ENCODE measurements at places on chromosomes 2 and 18.

DNA sequence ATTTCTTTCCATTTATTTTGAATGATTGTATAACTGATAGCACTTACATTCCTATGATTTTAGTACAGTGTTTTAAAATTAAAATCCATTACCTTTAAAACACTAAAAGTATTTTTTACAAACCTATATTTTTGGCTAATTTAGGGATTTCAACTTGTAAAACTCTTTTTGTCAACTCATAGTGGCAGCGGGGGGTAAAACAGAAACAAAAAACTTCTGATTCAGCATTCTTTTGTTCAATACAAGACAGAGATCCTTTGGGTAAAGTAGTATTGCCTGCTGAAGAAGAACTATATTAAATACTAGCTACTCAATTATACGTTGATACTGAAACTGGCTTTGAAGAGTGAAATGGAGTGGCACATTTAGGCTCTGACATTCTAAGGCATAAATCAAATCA lies 437.4 kb upstream of the CDH19 start:
- no peak for DNase-seq

DNA sequence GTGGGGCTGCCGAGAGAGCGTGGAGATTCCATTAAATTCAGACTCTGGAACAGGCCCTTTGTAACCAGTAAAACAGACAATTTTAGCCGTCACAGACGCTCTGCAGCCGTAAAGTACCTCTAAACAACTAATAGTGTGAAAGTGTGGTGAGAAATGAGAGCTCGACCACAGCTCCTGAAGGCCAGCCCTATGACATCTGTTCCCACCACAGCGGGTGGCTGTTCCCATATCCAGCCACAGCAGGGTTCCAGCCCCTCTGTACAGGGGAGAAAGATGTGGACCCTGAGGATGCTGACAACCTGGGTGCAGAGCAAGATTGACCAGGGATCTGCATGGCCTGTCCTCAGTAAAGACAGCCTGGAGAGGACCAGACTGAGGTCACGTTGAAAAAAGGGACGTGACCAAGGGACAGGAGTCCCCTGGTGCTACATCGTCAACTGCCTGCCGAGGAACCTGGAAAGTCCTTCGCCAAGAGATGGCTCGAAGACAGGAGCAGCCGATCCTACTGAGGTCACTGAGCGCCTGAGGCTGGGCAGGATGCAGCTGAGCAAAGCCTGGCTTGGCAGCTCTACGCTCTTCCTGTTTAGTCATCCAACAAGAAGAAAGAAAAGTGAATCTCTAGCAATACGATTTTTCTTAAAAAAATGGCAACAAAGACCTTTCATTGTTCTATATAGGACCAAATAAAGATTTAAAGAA lies 831.7 kb downstream of the RNF144A start:
- DNase-seq = no peak

DNA sequence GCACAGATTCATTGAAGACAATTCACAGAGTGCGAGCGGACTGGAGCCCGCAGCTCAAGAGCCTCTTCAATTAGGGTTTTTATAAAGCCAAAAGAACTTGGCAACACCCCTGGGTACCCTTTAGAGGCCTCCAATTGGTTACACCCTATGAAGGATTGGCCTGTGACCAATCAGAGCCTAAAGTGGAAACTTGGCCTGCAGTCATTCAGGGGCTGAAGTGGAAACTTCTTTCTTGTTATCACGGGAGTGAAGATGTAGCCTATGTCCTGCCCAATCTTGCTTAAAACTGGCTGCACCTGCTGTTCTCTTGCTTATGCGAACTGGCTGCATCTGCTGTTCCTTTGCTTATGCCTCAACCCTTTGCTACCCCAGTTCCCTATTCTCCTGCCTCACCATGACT lies 1.8 kb upstream of the HJURP start:
- DNase-seq = no peak

- no peak for DNase-seq
Observed at GRCh38 chr2:63056107-63057050, 5.7 kb downstream of the OTX1 start.

- no peak for DNase-seq
Observed at GRCh38 chr18:55927831-55928230, 339.8 kb upstream of the TCF4 start.

DNA sequence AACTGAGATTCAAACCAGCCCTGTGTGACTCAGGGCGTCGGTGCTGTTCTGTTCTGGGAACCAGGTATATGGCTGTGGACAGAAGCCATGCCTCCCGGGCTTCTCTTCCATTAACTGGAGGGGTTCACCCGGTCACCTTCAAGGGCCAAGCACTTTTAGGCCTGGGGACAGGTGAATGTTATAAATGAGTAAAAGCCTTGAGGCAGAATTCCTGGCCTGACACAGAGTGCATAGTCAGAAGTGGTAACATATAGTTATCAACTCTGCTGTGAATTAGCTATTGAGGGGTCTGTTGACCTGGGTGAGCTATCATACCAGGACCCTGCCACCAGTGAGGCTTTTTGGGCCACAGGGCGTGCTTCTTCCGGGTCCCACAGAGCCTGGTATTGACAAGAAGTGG lies 2.7 kb downstream of the FHOD3 start:
- DNase-seq = no peak

DNA sequence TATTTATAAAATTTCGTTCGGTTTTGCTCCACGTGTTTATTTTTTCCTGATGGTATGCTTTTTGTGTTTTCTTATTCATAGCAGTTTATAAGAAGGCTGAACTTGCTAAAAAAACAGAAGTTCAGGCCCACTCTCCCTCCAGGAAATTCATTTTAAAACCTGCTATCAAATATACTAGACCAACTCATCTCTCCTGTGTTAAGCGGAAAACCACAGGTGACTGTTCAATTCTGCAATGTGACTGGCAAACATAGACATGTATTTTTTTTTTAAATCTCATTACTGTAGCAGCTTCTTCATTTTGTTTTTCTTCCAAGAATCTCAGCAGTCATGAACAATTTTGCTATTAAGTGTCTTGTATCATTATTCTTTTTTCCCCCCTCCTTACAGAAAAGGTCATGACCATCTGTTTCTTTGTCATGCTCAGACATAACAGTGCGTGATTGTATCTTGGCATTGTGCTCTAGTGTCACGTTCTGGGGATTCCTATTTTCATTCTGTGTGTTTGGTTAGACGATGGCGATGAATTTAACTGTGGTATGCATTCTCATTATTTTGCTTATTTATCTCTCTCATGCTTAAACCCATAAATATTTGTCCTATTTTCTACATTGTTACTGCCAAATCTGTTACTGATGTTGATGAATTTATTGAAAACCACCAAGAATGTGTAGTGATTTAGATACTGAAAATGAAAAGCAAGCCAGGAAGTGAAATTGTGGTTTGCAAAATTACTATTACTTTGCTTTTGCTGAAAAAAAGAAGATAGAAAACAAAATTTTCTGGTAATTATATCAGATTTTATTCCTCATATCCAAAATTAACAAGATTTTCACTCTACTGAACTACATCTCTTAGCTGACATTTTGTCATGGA lies 74.6 kb upstream of the UNC80 start:
- DNase-seq = no peak

GRCh38 chr18:493986-494983 lies 6.2 kb downstream of the COLEC12 start:
- no peak for DNase-seq

- peak; percentile 28 for DNase-seq
Observed at GRCh38 chr2:30487603-30488002, 40.6 kb downstream of the LCLAT1 start.

DNA sequence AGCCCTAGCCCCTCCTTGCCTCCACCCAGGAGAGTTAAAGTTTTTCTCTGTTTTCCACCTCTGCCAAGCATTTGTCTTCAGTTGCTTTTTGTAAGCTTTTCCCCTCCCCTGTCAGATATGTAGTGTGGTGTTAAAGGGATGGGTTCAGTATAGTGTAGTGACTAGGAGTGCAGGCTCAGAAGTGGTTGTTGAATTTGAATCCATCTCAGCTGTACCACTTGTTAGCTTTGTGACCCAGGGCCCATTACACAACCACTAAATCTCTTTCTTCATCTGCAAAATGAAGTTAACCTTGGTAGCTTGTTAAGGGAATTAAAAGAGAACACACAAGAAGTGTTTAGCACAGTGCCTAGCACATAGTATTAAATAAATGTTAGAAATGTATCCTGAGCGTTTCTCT lies 56.9 kb downstream of the MAP3K20 start:
- no peak for DNase-seq

DNA sequence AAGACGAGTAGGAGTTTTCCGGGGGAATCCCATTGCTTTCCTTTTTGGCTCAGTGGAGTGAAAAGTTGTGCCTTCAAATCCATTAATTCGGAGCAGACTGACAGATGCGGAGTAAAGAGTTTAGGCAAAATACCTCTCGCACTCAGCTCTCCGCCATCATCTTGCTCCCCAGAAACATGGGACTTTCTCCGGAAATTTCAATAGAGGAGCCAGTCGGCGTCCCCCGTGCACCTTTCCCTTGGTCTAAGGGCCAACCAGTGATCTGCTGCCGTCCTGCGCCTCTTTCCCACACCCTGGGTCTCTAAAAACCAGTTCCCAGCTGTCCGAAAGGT lies 318 bp downstream of the TYW5 start:
- DNase-seq = no peak

GRCh38 chr2:108613261-108614042 lies 79.2 kb downstream of the LIMS1 start:
- DNase-seq = no peak

- DNase-seq = no peak
Observed at GRCh38 chr2:98459496-98460175, 15.0 kb downstream of the INPP4A start.

- DNase-seq = no peak
Observed at GRCh38 chr2:50636462-50636861, 395.5 kb downstream of the NRXN1 start.

GRCh38 chr2:112701052-112701451 lies 19.8 kb upstream of the NT5DC4 start:
- no peak for DNase-seq

DNA sequence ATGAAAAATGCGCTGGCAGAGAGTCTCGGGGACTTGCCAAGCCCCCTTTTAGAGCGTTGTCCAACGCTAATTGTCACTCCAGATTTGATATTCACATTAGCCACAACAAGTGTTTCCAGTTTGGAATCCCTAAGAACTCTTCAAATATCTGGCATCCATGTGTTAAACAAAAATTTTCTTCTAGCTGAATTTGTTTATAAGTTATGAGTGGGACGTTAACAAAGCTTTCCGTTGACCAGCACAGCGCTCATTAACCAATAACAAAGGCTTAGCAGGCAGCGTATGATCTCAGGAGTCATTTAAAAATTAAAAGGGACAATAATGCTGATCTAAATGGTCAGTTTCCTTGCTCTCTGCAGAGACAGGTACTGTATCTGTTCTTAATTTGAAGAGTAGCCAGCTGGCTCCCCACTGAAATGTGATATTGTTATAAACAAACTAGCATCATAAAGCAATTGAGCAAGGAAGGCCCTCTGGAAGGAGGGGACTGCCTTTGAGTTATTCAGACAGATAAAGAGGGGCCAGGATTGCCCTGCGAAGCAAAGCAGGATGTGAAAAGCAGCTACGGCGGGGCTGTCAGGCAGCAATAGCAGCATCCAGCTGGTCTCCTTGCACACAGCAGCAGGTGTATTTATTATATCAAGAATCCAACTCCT lies 337.2 kb upstream of the SALL3 start:
- no peak for DNase-seq

DNA sequence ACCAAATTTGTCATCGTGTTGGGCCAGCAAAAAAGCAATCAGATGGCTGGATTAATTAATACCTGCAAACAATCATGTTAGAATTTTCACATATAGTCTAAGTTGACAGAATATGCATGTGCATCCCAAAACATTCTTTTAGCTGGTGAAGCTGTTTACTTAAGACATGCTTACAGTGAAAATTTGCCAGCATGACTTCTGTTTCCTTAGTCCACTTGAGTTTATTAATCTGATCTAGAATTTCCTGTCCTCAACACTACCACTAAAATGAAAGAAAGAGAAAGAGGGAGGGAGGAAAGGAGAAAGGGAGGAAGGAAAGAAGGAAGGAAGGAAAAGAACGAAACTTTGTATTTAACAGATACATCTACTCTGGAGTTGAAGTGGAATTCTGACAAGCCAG lies 2109.9 kb upstream of the PIK3C3 start:
- no peak for DNase-seq

DNA sequence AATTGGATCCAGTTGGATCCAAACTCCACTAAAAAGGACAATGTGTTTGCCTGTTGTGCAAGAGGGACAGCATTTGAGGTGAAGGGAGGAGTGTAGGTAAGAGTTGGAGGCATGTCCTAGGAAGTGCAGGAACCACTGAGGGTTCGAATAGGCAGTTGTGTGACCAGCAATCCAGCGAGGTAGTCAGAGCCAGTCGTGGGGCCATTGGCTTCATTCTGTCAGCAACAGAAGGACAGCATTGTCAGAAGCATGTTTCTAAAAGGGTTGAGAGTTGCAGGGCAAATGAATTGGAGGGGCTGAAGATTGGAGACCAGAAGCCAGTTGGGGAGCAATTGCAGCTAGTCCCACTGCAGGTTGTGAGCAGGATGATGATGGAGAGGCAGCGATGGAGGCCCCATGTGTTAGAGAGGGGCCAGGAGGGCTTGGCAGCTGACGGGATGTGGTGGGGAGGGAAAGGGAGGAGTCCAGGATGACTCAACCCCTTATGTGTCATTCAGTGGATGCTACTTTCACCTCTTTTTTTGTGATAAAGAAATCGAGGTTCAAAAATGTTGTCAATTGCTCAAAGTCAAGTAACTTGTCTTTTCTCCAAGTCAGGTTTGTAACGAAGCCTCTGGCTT lies 96.7 kb upstream of the SIX3 start:
- DNase-seq = no peak

- no peak for DNase-seq
Observed at GRCh38 chr2:119263656-119264055, 40.0 kb downstream of the STEAP3 start.

DNA sequence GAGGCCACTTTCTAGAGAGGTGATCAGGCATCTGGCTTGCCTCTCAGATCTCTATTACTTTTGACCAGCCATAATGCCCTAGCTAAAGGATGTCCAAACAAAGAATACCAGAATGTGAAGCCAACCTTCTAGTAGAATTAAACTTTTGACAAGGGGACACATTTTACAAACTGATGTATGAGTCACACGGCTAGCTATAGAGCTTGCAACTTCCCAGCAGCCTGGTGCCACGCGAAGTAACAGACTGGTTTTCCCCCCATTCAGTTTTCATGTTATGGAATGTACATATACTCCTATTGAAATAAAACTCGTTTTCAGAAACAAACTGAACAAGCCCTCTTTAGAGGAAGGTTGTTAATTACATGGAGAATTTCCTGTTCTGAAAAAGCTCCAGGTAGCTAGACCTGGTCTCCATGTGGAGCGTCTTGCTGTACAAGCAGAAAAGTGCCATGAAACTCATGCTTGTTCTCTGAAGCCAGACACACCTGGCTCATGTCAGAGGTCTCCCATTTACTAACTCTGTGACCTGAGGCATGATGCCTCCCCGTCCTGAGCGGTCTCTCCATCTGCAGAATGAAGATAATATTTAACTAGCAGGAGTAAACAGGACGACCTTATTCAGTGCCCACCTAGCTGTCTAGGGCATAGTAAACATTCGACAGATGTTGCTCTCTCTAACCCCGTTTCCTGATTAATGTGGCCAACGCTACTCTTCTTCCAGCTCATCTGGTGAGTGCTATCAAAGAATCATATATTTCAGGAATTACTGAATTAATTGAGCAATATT lies 81.5 kb upstream of the MAP3K20 start:
- DNase-seq = no peak
